AG09309 (cell line): ENCODE measurements at places on chromosomes 2 and 18.
A peak's percentile ranks its signal among the peaks of the same experiment; 100 is the strongest.

DNA sequence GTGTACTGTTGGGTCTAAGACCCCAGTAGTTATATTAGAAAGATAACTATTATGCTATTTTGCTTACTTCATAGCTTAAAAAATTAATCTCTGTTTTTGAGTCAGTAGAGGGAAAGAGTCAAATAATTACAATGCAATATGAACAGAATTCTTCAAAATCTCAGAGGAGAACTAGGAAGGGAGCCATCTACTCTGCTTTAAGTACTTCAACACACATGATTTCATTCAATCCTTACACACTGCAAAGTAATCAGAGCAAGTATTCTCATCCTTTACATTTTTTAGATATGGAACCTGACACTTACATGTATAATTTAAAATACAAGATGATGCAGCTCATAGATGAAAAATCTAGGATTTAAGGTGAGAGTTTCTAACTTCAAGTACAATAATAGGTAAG lies 27.7 kb downstream of the COL5A2 start:
- DNase-seq: no peak

GRCh38 chr2:37344453-37345361 lies at the start of gene QPCT:
QPCT (plus strand) TSS chr2:37344630; CDS start chr2:37344732, 102 bp downstream.
- no peak for DNase-seq

GRCh38 chr2:33371304-33372090 lies 105.0 kb upstream of the RASGRP3 start:
- no peak for DNase-seq

DNA sequence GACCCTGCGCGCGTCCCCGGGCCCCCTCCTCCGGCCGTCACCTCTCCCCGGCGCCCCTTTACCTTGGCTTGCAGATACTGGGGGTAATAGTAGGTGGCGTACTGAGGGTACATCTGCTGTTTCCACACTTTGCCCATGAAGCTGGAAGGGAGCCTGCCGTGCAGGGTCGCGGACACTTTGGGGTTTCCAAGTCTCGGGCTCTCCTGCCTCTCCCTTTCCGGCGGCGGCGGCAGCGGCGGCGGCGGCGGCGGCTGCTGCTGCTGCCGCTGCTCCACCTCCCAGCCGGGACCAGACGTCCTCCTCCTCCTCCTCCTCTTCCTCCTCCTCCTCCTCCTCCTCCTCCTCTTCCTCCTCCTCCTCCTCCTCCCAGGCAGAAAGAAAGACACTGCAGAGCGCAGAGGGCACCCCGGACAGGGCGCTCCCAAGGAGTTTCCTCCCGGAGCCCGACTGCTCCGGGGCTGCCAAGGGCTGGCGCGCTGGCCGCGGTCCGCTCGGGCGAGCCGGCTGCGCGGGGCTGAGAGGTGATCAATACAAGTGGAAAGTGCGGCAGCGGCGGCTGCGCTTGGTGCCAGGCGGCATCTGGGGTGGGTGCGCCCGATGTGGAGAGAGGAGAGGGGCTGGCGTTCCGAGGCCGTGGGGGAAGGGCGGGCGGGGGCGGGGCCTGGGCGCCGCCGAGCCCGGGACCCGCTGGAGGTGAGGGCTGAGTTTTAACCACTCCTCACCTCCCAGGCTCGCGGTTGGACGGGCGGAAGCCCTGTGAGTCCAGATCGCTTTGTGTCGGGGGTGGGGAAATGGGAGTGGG lies at the start of gene RBMS1:
RBMS1 (minus strand) TSS at position 581 of the 802 bp plus-strand sequence; CDS start at position 137, 444 bp downstream.
- no peak for DNase-seq

DNA sequence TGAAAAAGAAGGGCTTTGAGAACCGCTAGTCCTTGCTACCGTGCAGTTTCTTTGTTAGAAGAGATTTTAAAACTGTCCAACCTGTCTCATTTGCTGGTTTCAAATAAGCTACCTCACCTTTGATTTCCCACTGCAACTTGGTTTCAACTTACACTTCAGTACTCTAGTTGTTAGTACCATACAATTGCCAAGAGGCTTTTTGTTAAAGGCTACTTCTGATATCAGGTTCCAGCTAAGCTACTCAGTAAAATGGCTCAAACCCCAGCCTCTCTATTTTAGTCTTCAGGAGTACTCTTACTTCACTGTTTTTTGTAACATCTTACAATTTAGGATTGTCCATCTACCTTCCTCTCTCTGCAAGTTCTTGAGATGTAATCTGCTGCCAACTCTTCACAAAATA lies 91.6 kb downstream of the INO80D start:
- DNase-seq: no peak

DNA sequence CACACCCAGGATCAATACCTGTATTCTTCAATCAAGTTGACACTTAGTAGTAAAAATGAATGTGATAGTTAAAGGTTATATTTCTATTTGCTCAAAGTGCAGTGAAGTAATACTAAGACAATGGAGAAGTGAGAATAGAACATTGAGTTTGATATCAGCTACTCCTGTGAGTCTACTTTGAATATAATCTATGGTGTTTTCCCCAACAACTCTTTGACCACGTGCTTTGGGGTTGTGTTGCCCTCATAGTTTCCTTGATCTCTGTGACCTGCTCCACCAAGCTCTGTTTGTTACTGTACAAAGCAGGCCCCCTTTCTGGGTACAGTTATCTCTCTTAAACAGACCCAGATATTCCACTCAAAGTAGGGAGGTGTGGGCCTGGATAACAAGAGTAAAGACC lies 222.9 kb downstream of the GALR1 start:
- DNase-seq: no peak

DNA sequence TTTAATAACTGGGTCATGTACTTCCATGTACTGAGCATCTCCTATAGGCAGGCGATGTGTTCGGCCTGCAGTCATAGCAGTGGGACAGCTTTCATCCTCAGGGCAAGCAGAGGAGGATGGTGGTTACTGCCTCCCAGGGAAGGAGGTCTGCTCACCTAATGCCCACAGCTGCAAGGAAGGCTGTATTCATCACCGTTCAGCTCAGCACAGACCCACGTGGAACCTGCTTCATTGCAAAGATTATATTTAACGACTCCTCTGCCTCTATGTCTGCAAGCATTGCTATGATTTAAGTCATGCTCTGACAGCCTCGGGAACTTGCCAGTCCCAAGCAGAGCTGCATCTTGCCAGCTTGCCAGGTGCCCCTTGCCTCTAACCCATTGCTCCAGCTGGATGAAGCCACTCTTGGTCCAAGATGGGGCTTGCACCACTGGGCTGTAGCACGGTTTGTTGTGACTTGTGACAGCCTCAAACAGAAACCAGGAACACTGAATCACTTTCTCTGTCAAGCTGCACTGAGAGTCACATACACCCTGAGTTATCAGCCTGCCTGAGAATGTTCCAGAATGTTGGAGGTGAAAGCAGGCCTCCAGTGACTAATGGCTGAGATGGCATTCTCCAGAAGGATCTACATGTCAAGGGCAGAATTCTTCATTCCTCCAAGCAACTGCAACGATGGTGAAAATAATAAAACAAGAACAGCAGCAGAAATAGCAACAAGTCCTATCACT lies 651.1 kb upstream of the ID2 start:
- DNase-seq: no peak

- no peak for DNase-seq
These were observed 8.9 kb downstream of the ZNF512 start for GRCh38 chr2:27591745-27592144.

GRCh38 chr2:53512071-53512826 lies 255.4 kb upstream of the CHAC2 start:
- DNase-seq: peak; percentile 16

DNA sequence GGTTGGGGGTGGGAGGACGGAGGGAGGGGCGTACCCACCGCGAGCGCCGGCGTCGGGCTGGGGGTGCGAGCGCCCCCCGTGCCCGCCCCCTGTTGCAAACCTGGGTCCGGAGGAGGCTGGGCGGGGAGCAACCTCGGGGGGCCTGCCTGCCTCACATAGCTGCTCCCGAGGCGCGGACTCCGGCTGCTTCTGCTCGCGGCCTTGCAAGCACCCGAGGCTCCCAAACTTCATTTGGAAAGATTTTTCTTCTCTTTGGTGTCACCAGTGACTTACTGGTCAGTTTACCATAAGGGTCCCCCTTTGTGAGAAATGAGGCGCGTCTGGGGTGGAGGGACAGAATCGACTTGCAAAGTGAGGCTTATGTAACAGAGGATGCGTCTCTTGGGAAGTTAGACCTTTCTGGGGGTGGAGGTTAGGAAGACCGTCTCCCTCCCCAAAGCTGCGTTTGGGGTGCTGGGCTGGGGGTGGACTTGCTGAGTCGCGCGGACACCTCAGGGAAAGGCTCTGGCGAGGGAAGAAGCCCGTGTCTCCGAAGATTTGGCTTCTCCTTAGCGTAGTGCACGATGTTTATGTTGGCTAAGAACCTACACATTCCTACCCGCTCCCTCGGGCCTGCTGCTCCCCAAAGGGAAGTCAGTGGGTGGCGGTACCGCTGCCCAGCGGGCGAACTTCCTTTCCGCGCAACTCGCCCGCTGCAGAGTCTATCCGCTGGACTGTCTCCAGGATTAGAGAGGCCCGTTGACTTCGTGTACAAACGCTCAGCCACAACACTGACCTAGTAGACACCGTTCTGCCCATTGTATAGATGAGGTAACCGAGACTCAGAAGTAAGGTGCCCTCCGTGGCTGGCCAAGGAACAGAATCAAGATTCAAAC lies 559 bp downstream of the TMEM37 start:
- no peak for DNase-seq

- DNase-seq: peak; percentile 21
These were observed 408.8 kb upstream of the UBE2E3 start for GRCh38 chr2:180571559-180571958.

DNA sequence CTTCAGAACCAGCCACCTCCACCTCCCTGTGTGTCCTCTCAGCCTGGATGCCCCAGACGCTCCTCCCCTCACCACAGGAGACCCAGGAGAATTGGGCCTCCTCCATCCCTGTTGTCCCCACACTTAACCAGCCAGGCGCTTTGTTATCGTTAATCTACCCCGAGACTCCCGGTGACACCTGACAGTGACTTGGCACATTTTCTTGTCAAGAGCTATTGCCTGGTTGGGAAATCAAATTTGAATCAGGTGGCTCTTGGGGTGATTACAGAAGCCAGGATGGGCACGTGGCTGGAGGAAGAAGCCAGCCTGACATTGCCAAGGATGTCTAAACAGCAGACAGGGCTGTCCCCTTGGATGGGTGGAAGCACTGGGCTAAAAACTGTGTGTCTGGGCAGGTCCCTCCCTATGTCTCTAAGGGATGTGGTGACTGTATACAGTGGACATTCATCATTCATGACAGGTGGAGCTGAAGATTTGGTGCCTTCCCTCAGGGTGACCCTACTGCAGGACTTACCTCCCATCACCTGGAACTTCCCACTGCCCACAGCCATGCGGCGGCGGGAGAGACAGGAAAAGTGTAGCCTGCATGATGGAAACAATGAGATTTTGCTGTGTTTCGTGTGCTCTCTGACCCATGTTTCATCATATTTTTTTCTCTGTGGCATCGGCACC lies 157.2 kb upstream of the CAPN13 start:
- DNase-seq: no peak

DNA sequence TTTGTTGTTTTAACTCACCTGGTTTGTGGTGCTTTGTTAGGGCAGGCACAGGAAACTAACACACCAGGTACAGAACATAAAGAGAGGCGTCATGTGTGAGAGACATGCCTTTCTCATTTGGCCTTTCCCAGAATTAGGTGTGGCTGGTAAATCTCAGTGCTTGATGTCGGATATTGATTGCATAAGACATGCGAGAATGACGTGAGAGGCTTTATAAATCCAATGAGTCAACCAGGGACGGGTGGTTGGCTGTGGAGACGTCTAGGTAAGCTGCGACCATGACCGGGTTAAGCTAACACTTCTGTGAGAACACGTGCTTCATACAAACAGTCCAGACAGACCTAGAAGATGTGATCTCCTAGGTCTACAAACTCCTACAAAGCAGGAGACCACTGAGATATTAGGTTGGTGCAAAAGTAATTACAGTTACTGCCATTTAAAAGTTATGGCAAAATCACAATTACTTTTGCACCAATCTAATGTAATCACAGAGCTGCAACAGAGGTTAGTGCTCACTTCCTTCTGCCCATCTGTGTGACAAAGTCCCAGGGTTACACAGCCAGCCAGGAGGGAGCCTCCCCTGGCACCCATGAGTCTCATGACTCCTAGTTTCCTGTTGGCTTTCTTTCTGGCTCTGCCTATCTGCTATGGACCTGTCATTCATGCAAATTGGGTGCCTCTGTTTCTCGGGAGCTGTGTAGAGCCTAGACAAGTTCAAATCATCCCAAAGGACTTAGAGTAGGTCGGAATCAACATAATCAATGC lies 98.9 kb upstream of the ATP8B1 start:
- DNase-seq: no peak

DNA sequence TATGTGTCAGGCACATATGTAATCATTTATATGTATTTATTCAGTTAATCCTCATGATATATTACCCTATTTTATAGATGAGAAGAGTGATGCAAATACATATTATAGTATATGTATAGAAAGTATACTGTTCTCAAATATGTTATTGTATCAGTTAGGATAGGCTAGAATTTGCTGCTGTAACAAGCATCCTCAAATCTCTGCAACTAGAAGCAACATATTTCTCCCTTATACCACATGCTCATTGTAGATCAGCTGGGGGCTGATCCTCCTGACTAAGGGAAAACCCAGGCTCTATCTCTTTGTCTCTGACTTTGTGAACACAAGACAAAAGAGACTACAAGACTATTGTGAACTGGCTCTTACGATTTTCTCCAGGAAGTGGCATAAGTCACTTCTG lies 24.8 kb upstream of the HS6ST1 start:
- DNase-seq: no peak

GRCh38 chr2:222919841-222920526 lies 59.1 kb downstream of the ACSL3 start:
- DNase-seq: peak; percentile 60

GRCh38 chr18:59096098-59096789 lies 43.4 kb upstream of the SEC11C start:
- no peak for DNase-seq

GRCh38 chr2:70553334-70553583 lies 367 bp downstream of the TGFA start:
- no peak for DNase-seq

GRCh38 chr2:83587309-83587708 lies 871.8 kb downstream of the SUCLG1 start:
- DNase-seq: no peak

- no peak for DNase-seq
These were observed 278.7 kb downstream of the GULP1 start for GRCh38 chr2:188570370-188570769.

- no peak for DNase-seq
These were observed 266.2 kb downstream of the PHLPP1 start for GRCh38 chr18:62981566-62981965.

DNA sequence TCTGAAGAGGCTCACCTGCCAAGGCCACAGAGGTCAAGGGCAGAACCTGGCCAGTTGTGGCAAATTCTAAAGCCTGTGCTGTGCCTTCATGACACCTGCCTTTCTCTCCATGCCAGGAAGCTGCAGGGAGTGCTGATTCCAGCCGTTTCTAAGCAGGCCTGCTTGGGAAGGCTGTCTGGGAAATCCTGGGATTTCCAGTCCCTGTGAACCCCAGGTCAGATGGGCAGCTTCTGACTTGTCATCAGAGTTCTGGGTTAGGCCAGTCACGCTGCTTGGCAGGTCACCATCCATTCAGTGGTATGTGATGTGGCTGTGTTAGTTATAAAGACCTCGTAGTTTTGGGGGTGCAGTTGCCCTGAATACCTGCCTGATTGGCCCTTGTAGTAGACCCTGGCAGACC lies 70.7 kb upstream of the ALPP start:
- no peak for DNase-seq

- DNase-seq: no peak
These were observed 1.5 kb upstream of the TTC39C start for GRCh38 chr18:24013051-24013450.
